ENCODE measurements at places on chromosomes 3 and 15. TPM values are rescaled to one million over a fixed set of nuclear protein-coding genes. Genes with fewer than 3 reads are reported as not detected.

The CCDC174 gene
- 8.8 TPM for total RNA-seq

The RBSN gene
- total RNA-seq: 21.1 TPM

The GABRR3 gene
- not detected for total RNA-seq

The RGMA gene
- 2.9 TPM for total RNA-seq

The SCAANT1 gene
- total RNA-seq: not detected

The ALDH1A2 gene
- 4.7 TPM for total RNA-seq

The C3orf70 gene
- total RNA-seq: 1.1 TPM

The THOC7 gene
- 41.4 TPM for total RNA-seq

The TMEM158 gene
- 26.8 TPM for total RNA-seq

The CEMIP gene
- total RNA-seq: 1.4 TPM

The RPLP1 gene
- 76.8 TPM for total RNA-seq

The SCN11A gene
- not detected for total RNA-seq

The CCDC54 gene
- not detected for total RNA-seq

The RARB gene
- total RNA-seq: 2.2 TPM

The GATA2 gene
- not detected for total RNA-seq

The MAGEL2 gene
- not detected for total RNA-seq

The PLAAT1 gene
- total RNA-seq: 0.37 TPM

The SLC24A5 gene
- not detected for total RNA-seq

The NPAP1 gene
- not detected for total RNA-seq

The RPL15 gene
- total RNA-seq: 2,612 TPM

The TRPM1 gene
- under 0.01 TPM for total RNA-seq

The CNTN3 gene
- 0.78 TPM for total RNA-seq

The CKMT1B gene
- not detected for total RNA-seq

The CPNE9 gene
- total RNA-seq: not detected

The IFT57 gene
- 72.8 TPM for total RNA-seq

The MST1R gene
- total RNA-seq: 0.37 TPM

The EBLN2 gene
- 6.6 TPM for total RNA-seq

The SI gene
- total RNA-seq: not detected

The GOLGA6A gene
- total RNA-seq: not detected

The STAB1 gene
- 1.8 TPM for total RNA-seq

The POPDC2 gene
- under 0.01 TPM for total RNA-seq

The NLGN1 gene
- 2.9 TPM for total RNA-seq

The NRROS gene
- total RNA-seq: 3.3 TPM

The SPTSSB gene
- total RNA-seq: 0.37 TPM

The DNAH12 gene
- total RNA-seq: under 0.01 TPM

The HIGD2B gene
- not detected for total RNA-seq

The ERC2 gene
- under 0.01 TPM for total RNA-seq

The KNG1 gene
- not detected for total RNA-seq

The LMCD1 gene
- total RNA-seq: 19.1 TPM

The WDR93 gene
- total RNA-seq: not detected

The IL17RD gene
- 3.7 TPM for total RNA-seq

The CD86 gene
- total RNA-seq: not detected

The RLBP1 gene
- not detected for total RNA-seq

The IGDCC3 gene
- total RNA-seq: not detected

The DGKG gene
- 1.4 TPM for total RNA-seq

The CHP1 gene
- 110 TPM for total RNA-seq

The ZNF662 gene
- total RNA-seq: 2.2 TPM

The STRIT1 gene
- total RNA-seq: not detected

The FURIN gene
- 30.1 TPM for total RNA-seq

The PP2D1 gene
- not detected for total RNA-seq

The C3orf49 gene
- total RNA-seq: not detected

The EIF5A2 gene
- total RNA-seq: 5.9 TPM
